ENCODE measurements at places on chromosomes 7 and 10.

DNA sequence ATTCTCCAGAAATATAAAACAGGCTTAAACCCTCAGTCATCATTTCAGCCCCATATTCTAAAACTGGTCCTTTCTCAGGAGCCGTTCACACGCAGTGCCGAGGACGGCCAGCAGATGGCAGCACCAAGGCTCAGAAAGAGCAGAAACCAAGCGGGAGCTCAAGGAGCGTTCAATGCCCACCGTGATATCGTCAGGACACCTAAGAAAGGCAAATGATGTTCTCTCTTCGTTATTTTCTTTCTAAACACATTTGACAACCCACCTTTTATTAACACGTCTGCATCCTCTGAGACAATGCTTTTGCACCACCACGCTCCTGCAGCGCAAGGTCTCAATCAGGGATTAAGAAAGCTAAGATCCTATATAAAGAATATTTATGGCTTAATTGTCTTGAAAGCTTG, 45.7 kb upstream of the RBM33 start:
- peak; percentile 59 for DNase-seq

GRCh38 chr7:106731187-106731586, 70.2 kb upstream of the CCDC71L start:
- DNase-seq = no peak

GRCh38 chr7:2202901-2203765, 29.6 kb downstream of the MAD1L1 start:
- no peak for DNase-seq

GRCh38 chr7:118245267-118246040, 20.9 kb downstream of the ANKRD7 start:
- no peak for DNase-seq

- no peak for DNase-seq
Observed at GRCh38 chr7:129896568-129897382, 56.0 kb downstream of the UBE2H start.

- no peak for DNase-seq
Observed at GRCh38 chr7:1720326-1720725, 50.2 kb downstream of the ELFN1 start.

DNA sequence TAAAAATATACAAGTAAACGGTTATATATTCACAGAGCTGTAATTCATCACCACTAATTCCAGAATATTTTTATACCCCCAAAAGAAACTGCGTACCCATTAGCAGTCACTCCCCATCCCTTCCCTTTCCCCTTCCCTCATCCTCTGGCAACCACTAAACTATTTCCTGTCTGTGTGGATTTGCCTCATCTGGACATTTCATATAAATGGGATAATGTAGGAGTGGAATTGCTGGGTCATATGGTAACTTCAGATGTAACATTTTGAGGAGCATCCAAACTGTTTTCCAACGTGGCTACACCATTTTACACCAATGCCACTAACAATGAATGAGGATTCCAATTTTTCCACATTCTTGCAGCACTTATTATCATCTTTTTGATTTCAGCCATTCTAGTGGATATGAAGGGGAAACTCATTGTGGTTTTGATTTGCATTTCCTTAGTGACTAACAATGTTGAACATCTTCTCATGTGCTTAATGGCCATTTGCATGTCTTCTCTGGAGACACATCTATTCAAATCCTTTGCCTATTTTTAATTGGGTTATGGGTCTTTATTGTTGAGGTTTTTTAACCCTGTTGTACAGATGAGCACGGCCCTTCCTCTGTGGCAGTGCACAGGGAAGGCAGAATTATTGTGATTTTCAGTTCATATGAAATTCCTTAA, 79.2 kb downstream of the RBM20 start:
- no peak for DNase-seq

GRCh38 chr7:143285806-143286521, 1.2 kb downstream of the TMEM139 start:
- no peak for DNase-seq

GRCh38 chr10:28925121-28925663, 247.9 kb downstream of the BAMBI start:
- no peak for DNase-seq

GRCh38 chr10:110873951-110874350, 2.2 kb downstream of the PDCD4 start:
- DNase-seq = no peak

DNA sequence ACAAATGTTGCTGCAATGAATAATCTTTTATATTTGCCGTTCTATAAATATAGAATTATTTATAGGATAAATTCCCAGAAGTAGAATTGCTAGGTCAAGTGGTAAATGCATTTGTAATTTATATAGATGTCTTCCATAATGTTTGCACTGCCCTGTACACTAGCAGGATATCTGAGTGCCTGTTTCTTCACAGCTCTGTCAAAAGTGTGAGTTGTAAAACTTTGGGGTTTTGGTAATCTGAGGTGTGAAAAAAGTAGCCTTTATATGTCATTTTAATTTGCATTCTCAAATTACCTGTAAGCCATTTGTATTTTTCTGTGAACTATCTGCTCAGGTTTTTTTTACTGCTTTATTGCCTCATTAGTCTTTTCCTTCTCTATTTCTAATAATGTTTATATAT, 271.2 kb downstream of the NEBL start:
- no peak for DNase-seq

GRCh38 chr10:86413046-86413728, 46.6 kb upstream of the GRID1 start:
- no peak for DNase-seq

GRCh38 chr7:82527851-82528250, 84.3 kb upstream of the CACNA2D1 start:
- DNase-seq = no peak

GRCh38 chr7:85055906-85056305, 130.9 kb downstream of the SEMA3D start:
- no peak for DNase-seq

GRCh38 chr10:80457554-80458262, 3.6 kb downstream of the TSPAN14 start:
- no peak for DNase-seq

DNA sequence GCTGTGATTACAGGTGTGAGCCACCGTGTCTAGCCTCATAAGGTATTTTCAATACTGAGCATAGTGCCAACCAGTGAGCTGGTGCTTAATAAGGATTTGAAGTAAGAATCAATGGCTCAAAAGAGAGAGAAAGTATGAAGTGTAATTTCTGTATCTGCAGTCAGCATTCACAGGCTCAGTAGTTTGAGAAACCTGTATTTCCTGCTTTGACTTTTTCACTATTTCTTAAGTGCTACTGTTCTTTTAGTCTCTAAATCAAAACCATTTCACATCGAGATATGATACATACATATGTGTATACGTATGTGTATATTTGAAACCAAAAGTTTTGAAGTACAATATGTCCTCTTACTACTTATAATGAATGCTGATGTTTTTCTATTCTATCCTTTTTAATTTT, 189.9 kb downstream of the PPP1R9A start:
- DNase-seq = no peak

GRCh38 chr7:41096917-41097316, 606.0 kb downstream of the INHBA start:
- no peak for DNase-seq

Data from activated T-helper 1 cell treated with anti-CD3 and anti-CD28 coated beads, Interleukin-2, amount 50 U/mL, for 16 hours (primary cell).